ENCODE measurements at places on chromosomes 3 and 15.

- DNase-seq = no peak
Measured at GRCh38 chr15:75661100-75661755, 13.5 kb downstream of the SNX33 start.

DNA sequence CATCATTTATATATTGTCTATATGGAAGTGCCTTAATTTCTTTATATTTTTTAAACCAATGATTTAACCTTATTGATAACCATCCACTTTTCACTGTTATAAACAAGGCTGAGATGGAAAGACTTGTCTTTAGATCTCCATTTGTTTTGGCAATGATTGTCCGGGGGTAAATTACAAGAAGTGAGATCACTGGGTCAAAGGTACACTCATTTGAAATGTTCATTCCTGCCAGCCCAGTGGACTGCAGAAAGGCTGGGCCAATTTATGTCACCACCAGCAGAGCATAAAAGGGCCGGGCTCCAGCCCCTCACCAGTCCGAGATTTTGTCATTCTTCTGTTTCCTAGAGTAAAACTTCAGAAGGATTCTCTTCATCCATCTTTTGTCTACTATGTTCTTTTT, 93.6 kb upstream of the NEO1 start:
- no peak for DNase-seq

DNA sequence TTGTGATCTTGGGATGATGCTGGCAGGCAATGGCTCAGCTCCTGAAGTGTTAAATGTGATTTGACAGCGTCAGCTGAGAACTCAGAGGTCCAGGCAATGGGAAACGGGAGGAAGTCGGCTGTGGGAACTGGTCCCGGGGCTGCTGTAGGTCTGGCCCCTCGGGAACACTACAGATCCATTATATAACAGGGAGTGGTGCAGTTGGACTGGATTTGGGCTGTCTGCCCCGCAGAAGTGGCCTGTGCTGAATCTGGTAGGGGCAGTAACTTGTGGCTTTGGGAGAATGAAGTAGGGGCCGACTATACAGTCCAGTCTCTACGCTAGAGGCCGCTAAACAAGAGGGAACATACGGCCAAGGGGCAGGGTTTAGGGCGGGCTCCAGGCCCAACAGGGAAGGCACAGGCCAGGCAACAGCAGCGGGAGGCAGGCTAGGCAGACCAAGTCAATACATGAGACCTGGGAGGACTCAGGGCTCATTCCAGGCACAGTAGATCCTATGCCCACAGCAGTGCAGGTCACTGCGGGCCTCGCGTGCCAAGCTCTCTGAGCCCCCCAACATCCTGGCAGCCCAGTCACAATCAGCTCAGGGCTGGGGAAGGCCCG, 20.3 kb upstream of the IL16 start:
- DNase-seq = no peak

GRCh38 chr3:17014709-17015108, 130.0 kb downstream of the PLCL2 start:
- DNase-seq = no peak

GRCh38 chr3:9110802-9111201, 138.6 kb downstream of the SRGAP3 start:
- DNase-seq = no peak

GRCh38 chr3:110378481-110378880, 693.1 kb upstream of the NECTIN3 start:
- no peak for DNase-seq

- no peak for DNase-seq
Measured at GRCh38 chr3:180467177-180467576, 134.8 kb upstream of the TTC14 start.

DNA sequence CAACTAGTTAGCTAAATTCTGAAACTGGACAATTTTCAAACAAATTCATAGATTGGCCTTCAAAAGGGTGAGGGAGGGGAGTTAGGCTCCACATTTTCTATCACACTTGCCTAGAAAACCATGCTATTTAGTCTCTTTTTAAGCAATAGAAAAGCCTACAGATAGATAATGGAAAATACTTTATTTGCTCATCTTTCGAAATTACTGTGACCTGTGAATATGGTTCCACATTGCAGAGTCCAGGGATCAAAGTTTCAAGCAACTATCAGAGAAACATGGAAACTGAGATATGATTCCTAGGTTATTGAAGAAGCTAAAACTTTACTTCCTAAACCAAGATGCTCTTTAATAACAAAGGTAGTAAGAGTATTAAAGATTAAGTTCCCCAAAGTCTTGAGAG, 176.6 kb upstream of the NECTIN3 start:
- DNase-seq = no peak

- peak; percentile 36 for DNase-seq
Measured at GRCh38 chr15:68818769-68819494, 1.8 kb downstream of the ANP32A start.

DNA sequence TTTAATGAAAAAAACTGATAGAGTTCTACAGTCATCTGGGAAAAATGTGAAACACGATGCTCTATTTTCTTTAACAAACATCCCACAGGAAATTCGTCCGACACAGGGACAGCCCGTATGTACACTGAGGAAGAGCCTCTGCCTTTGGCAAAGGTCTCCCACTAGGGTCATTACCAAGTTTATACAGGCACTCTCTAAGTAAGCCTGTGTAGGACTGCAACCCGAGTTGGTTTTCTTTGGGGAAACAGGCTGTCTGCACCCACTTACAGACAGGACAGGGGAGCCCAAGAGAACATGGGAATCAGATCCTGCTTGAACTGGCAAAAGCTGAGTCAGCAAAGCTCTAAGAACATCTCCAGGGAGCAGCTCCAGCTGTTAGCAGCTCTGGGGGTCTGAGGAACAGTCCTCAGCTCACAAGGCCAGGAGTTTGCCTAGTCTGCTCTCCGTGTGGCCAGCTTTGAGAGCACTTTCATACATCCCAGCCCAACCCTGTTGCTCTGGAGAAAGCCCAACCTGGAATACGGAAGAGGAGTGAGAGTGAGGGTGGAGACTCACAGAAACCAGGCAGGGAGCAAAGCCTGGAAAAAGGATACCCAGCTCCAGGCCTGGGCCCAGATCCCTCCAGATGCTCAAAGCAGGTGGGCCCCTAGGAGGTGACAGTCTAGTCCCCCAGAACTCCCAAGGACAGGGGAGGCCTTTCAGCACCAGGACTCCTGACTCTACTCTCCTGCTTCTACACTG, 1.9 kb downstream of the TBC1D2B start:
- no peak for DNase-seq

DNA sequence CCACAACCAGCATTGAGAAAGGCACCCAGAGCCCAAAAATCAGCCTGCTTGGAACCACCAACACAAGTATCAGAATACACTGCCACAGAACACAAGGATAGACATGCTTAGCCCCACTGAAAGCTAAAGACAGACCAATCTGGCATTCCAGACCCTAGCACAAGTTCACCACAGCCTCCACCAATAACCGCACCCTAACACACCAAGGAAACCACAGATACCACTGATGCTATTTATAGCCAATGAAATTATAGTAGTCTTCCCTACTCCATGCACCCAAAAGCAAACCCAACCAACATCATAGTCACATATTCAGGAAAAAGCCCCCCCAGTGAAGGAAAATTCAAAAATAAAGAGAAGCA, 83.9 kb upstream of the STT3B start:
- DNase-seq = no peak

- no peak for DNase-seq
Measured at GRCh38 chr3:31009881-31010280, 115.4 kb upstream of the GADL1 start.

- DNase-seq = no peak
Measured at GRCh38 chr3:53357458-53357857, 10.1 kb upstream of the DCP1A start.

DNA sequence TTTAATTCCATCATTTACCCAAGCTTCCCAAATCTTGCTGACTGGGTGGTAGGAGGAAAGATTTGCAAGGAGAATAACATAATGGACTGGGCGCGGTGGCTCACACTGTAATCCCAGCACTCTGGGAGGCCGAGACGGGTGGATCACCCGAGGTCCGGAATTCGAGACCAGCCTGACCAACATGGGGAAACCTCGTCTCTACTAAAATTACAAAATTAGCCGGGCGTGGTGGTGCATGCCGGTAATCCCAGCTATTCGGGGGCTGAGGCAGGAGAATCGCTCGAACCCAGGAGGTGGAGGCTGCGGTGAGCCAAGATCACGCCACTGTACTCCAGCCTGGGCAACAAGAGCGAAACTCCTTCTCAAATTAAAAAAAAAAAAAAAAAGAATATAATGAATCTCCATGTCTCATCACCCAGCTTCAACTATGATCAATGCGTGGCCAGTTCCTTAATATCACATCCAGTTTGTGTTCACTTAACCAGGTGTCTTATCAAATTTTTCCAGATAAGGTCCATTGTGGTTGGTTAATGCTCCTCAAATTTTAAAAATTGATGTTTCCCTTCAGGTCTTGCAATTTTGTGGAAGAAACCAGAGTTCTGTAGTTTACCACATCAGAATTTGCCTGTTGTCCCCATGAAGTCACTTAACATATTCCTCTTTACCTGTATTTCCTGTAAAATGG, 1.3 kb upstream of the ABCF3 start:
- DNase-seq = no peak

GRCh38 chr15:68481321-68481720, 49.4 kb upstream of the ITGA11 start:
- DNase-seq = no peak

- DNase-seq = no peak
Measured at GRCh38 chr3:176447369-176447768, 749.9 kb downstream of the TBL1XR1 start.

DNA sequence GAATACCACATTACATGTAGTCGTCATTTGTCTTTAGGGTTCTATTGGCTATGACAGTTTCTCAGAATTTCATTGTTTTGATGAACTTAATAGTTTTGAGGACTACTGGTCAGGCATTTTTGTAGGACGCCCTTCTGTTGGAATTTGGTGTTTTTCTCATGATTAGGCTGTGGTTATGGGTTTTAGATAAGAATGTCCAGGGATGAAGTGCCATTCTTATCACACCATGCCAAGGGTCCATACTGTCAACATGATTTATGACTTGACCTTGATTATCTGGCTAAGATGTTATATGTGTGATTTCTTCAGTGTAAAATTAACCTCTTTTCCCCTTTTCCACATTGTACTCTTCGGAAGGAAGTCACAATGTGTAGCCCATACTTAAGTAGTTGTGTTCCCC, 135.3 kb downstream of the DIPK2A start:
- DNase-seq = no peak

DNA sequence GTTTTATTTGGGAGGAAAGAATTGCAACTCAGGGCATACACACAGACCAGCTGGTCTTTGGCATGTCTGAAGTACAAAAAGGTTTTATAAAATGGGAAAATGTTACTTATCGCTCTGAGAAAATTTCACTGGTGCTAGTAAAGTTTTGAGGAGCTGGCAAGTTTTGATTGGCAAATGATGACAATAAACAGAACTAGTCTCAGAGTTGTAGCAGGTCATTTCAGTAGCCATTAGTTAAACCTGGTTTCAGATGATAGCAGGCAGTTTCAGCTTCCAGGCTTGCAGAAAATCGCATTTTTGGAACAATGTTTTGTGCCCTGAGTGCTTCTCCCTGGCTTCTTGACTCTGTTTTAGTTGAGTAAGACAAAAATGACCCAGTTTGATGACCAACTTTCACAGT, 10.7 kb downstream of the B2M start:
- DNase-seq = no peak

- no peak for DNase-seq
Measured at GRCh38 chr15:93311620-93312019, 222.6 kb upstream of the RGMA start.

- DNase-seq = no peak
Measured at GRCh38 chr3:189573004-189573403, 58.2 kb upstream of the TP63 start.

- no peak for DNase-seq
Measured at GRCh38 chr3:85476891-85477495, 518.2 kb downstream of the CADM2 start.

- no peak for DNase-seq
Measured at GRCh38 chr3:113556946-113557335, 24.6 kb downstream of the SIDT1 start.

DNA sequence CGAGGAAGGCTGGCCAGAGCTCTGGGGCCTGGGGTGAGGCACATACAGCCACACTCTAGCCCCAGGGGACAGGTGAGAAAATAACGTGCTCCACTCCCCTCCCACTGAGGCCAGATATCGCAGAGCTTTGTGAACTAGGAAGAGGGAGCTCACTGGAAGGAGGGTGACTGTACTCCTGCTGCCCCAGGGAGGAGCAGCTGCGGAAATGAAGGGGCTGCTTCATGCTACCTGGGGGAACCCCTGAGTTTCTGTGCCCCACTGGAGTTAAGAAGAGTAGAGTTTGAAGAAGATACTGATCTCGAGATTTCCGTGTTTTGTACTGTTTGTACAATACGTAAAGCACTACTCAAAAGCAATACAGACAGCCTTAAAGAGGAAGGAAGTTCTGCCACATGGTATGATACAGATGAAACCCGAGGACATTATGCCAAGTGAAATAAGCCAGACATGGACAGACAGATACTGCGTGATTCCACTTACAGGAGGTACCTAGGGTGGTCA, 44.6 kb downstream of the CMTM6 start:
- DNase-seq = peak; percentile 57

GRCh38 chr3:108060331-108060730, 30.5 kb downstream of the CD47 start:
- DNase-seq = no peak

GRCh38 chr15:97597801-97598200, 362.7 kb upstream of the ARRDC4 start:
- DNase-seq = no peak

DNA sequence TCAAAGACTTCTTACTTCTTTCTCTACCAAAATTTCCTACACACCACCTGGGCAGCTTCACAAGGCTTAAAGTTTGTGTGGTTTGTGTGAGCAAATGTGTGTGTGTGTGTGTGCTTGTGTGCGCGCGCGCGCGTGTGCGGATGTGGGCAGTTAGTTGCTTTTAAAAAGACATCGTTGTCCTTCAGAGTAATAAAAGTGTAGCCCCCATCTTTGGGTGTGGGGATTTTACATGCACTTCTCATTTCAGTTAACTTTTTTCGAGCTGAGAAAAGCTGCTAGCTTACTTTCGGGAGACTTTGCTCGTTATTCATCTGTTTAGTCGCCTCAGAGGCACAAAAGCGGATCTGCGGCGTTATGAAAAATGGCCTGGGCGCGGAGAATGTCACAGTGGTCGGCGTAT, 36.0 kb downstream of the ZIC4 start:
- DNase-seq = no peak

DNA sequence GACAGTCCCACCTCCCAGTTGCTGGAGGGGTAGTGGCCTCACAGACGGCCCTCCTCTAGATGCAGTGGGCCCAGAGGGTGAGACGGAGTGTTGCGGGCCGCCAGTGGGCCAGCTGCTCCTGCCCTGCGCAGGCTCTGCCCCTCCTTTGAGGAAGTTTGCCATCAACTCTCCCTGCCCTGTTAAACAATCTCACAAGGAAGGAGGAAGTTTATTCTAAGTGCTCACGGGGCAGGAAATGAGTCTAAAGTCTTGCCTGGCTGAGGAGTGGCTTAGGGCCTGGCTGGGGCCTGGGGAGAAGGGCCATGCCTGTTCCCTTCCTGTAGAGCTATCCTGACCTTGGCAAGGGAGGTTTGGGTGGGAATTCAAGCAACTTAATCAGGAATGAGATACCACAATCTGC, at the start of gene FAM3D:
Gene FAM3D (minus strand): TSS at position 92 of the 400 bp plus-strand sequence. CDS start 11,211 bp downstream, outside the sequence.
- no peak for DNase-seq

- DNase-seq = no peak
Measured at GRCh38 chr3:10713656-10714055, 102.4 kb upstream of the SLC6A11 start.
